Right atrium auricular region (tissue), 2 donors: ENCODE measurements at places on chromosomes 11 and 22.
A peak's percentile ranks its signal among the peaks of the same experiment; 100 is the strongest.

DNA sequence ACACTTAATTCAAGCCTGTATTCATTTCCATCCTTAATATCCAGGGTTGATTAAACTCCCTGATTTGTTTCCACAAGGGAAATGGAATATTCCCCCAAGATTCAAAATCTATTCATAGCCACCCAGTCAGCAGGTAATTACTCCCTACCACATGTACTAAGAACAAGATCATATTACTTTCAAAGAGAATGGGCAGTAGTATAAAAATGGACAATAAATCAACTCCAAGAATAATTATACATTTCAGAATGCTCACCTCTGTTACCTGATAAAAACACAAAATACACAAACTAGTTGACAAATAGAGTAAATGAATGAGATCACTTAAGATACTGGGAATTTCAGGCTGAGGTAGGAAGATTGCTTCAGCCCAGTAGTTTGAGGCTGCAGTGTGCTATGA, 8.5 kb upstream of the FEZ1 start:
- H3K27me3 ChIP-seq: no peaks in the 10 kb centered on the region
- no peak overlapping the region for H3K4me3 ChIP-seq
- no peak for DNase-seq
- no peaks in the 10 kb centered on the region for H3K36me3 ChIP-seq

- DNase-seq: no peak
- no peak overlapping the region for H3K27ac ChIP-seq
- H3K27me3 ChIP-seq: no peaks in the 10 kb centered on the region
- H3K36me3 ChIP-seq: peaks cover 66% of the 10 kb centered on the region
- no peaks in the 10 kb centered on the region for H3K4me1 ChIP-seq
- no peak overlapping the region for H3K4me3 ChIP-seq
Measured at GRCh38 chr22:17818180-17818579, 43.9 kb upstream of the BID start.

DNA sequence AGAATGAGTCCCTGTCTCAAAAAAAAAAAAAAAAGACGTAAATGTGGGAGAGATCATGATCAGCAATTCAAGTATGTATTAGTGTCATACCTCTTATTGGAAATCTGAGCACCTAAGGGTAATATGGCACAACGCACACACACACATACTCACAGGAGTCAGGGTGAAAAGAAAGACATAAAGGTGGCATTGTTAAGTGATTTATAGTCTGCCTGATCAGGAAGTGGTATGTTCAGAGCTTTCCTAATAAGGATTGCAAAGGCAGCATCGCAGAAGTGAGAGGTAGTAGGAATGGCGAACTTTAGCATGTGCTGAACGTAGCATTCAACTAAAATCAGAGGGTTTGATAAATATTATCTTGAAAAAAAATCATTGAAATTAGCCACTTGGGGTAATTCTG, 854.3 kb downstream of the METTL15 start:
- no peak for DNase-seq
- H3K4me1 ChIP-seq: no peaks in the 10 kb centered on the region
- no peak overlapping the region for H3K4me3 ChIP-seq
- H3K27ac ChIP-seq: no peak overlapping the region
- no peaks in the 10 kb centered on the region for H3K36me3 ChIP-seq
- no peaks in the 10 kb centered on the region for H3K27me3 ChIP-seq

- H3K27ac ChIP-seq: no peak overlapping the region
- no peak overlapping the region for H3K4me3 ChIP-seq
- no peaks in the 10 kb centered on the region for H3K4me1 ChIP-seq
- DNase-seq: no peak
- no peaks in the 10 kb centered on the region for H3K36me3 ChIP-seq
Measured at GRCh38 chr11:130638033-130638432, 189.6 kb downstream of the ADAMTS15 start.

DNA sequence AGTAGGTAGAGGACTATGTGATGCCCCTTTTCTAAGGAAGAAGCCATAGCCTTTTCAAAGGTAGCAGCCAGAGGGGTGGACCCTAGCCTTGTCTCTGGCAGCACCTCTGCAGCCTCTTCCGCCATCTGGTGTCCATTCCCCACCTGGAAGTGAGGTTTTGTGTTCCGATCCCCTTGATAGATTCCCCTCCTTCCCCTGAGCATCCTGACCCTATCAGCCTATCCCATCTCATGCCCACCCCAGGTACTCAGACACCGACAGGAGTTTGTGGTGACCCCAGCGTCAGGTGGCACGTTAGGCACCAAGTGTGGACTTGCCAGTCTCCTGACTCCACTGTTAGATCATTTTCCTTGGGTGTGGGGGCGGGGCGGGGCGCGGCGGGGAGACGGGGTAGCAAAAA, 398 bp upstream of the FAM89B start:
- no peaks in the 10 kb centered on the region for H3K27me3 ChIP-seq
- peaks cover 6% of the 10 kb centered on the region for H3K36me3 ChIP-seq
- H3K4me1 ChIP-seq: peaks cover 80% of the 10 kb centered on the region
- H3K4me3 ChIP-seq: peak overlapping the region; percentile 84

- no peak for DNase-seq
- no peaks in the 10 kb centered on the region for H3K36me3 ChIP-seq
- no peak overlapping the region for H3K4me3 ChIP-seq
- no peaks in the 10 kb centered on the region for H3K4me1 ChIP-seq
- no peak overlapping the region for H3K27ac ChIP-seq
Measured at GRCh38 chr11:100769617-100770016, 82.5 kb downstream of the ARHGAP42 start.

DNA sequence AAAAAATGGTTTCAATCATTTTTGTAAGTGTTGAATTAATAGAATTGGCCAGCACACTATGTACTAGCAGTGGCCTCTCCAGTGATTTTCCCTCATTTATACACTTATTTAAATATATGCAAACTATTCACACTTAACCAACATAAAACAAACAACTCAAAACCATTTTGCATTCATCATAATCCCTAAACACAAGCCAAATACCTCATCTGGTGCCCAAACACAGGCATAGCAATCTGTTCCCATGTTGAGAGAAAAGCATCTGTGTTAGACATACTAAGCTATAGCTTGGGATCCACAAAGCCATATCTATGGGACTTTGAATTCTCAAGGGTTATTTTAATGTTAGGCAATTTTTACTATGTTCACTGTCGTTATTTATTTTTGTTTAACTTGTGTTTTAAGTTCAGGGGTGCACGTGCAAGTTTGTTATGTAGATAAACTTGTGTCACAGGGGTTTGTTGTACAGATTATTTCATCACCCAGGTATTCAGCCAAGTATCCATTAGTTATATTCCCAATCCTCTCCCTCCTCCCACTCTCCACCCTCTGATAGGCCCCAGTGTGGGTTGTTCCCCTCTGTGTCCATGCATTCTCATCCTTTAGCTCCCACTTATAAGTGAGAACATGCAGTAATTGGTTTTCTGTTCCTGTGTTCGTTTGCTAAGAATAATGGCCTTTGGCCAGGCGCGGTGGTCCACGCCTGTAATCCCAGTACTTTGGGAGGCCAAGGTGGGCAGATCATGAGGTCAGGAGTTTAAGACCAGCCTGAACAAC, 31.0 kb upstream of the RCN1 start:
- H3K27me3 ChIP-seq: no peaks in the 10 kb centered on the region
- H3K36me3 ChIP-seq: no peaks in the 10 kb centered on the region
- no peak overlapping the region for H3K27ac ChIP-seq

- H3K36me3 ChIP-seq: no peaks in the 10 kb centered on the region
- peak overlapping the region; percentile 92 for H3K27ac ChIP-seq
- H3K4me1 ChIP-seq: no peaks in the 10 kb centered on the region
Measured at GRCh38 chr11:118434553-118435289, 1.6 kb upstream of the KMT2A start.

GRCh38 chr22:24393012-24393559, 34.3 kb upstream of the ADORA2A start:
- peaks cover 17% of the 10 kb centered on the region for H3K36me3 ChIP-seq
- no peaks in the 10 kb centered on the region for H3K4me1 ChIP-seq
- DNase-seq: no peak
- H3K27ac ChIP-seq: no peak overlapping the region

DNA sequence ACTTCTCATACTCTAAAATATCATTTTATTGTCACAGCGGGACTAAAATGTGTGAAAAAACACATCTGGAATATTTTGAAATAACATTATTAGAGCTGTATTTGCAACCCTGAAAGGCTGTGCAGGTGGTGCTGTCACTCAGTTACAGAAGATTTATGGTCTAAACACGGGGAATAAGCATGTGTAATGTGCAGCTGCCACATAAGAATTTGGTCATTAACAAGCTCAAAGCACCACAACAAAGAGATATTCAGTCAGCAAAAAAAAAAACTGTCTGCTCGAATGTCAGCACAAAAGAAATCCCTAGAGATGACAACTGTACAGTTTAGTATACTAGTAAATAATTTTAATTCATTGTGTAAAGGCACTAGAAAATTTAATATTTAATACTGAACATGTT, 31.3 kb downstream of the TMEM123 start:
- no peak overlapping the region for H3K27ac ChIP-seq
- no peaks in the 10 kb centered on the region for H3K27me3 ChIP-seq
- H3K4me1 ChIP-seq: no peaks in the 10 kb centered on the region
- DNase-seq: no peak

DNA sequence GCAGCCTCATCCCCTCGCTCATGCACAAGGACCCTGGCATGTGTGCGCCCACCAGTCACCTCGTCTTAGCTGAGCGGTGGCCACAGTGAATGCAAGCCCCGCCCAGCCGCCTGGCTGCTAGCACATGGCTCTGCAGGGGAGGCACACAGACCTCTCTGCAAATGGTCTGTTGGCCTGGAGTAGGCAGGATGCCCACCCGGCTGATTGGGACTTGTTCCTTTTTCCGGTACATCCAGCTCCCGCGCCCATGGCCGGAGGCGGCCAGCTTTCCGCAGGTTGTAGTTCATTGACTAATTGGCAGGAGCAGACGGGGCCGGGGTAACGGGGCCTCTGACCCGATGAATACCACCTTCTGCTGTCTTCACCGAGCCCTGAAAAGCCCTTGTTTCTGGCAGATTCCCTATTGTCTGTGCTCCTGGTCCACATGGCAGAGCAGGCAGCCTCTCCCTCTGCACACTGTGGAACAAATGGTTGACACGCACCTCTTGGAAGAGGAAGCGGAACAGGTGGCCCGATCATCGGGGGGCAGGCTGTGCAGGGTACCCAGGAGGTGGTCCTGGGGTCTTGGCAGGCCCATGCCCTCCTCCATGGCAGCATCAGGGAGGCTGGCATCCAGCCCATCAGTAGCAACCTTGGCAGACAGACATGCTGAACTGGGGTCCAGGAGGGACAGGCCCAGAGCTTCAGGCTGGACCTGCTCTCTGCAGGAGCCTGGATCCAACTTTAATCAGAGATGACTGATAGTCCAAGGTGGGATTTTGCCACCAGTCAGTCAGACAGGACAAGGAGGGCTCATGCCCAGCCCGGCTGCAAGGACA, 1512.0 kb downstream of the BRD1 start:
- H3K27me3 ChIP-seq: no peaks in the 10 kb centered on the region
- no peak for DNase-seq
- H3K4me3 ChIP-seq: no peak overlapping the region

GRCh38 chr11:3796346-3796745, 1.0 kb downstream of the NUP98 start:
- DNase-seq: no peak
- no peaks in the 10 kb centered on the region for H3K4me1 ChIP-seq
- peak overlapping the region; percentile 93 for H3K27ac ChIP-seq
- H3K4me3 ChIP-seq: peak overlapping the region; percentile 89
- no peaks in the 10 kb centered on the region for H3K27me3 ChIP-seq

GRCh38 chr11:134414766-134415765, 3.0 kb upstream of the B3GAT1 start:
- H3K4me1 ChIP-seq: no peaks in the 10 kb centered on the region
- no peak for DNase-seq
- peaks cover 10% of the 10 kb centered on the region for H3K27me3 ChIP-seq
- no peaks in the 10 kb centered on the region for H3K36me3 ChIP-seq
- H3K27ac ChIP-seq: no peak overlapping the region
- no peak overlapping the region for H3K4me3 ChIP-seq
